A549 treated with Hydrocortisone at 1 μM for 4 hours (cell line): ENCODE measurements at places on chromosomes 1 and 21. TPM values are rescaled to one million over a fixed set of nuclear protein-coding genes. Genes with fewer than 3 reads are reported as not detected.

Gene RIPPLY3
- 0.38 to 0.59 TPM (median 0.59 TPM) in 5 replicates for total RNA-seq

Gene CITED4
- 38.6 to 112 TPM (median 97.2 TPM) in 5 replicates for total RNA-seq

Gene NBPF6
- not detected in 5 replicates for total RNA-seq

Gene PTPRC
- not detected in 5 replicates for total RNA-seq

Gene CDC42BPA
- 8.0 to 13.6 TPM (median 9.4 TPM) in 5 replicates for total RNA-seq

Gene PLXNA2
- total RNA-seq, result 3.0 to 3.3 TPM (median 3.2 TPM) in 5 replicates

Gene SAMSN1
- total RNA-seq, result 0.16 TPM in 1 of 5 replicates, not detected in the others

Gene CRTC2
- total RNA-seq, result 35.0 to 40.6 TPM (median 35.8 TPM) in 5 replicates

Gene C8A
- not detected in 5 replicates for total RNA-seq

Gene CDK11A
- 19.4 to 24.3 TPM (median 20.4 TPM) in 5 replicates for total RNA-seq

Gene DMBX1
- total RNA-seq, result 0.61 to 0.99 TPM (median 0.87 TPM) in 5 replicates

Gene CRNN
- total RNA-seq, result not detected in 5 replicates

Gene FMO1
- total RNA-seq, result not detected in 5 replicates

Gene SPATA46
- total RNA-seq, result not detected in 5 replicates

Gene KPRP
- not detected in 5 replicates for total RNA-seq

Gene KCND3
- total RNA-seq, result 0.01 to 0.05 TPM (median 0.02 TPM) in 4 of 5 replicates, not detected in the other

Gene PCP4
- total RNA-seq, result not detected in 5 replicates

Gene KRTAP10-3
- total RNA-seq, result not detected in 5 replicates

Gene SH3BP5L
- total RNA-seq, result 21.6 to 26.7 TPM (median 22.8 TPM) in 5 replicates

Gene MXRA8
- 0.12 to 0.25 TPM (median 0.16 TPM) in 5 replicates for total RNA-seq

Gene PTCH2
- total RNA-seq, result 0.14 to 0.27 TPM (median 0.22 TPM) in 5 replicates
